Activated CD8-positive, alpha-beta T cell treated with anti-CD3 and anti-CD28 coated beads for 36 hours (primary cell): ENCODE measurements at places on chromosomes 1 and 21.

- no peak for DNase-seq
These were observed 737.2 kb upstream of the CHRM3 start for GRCh38 chr1:238649200-238649599.

DNA sequence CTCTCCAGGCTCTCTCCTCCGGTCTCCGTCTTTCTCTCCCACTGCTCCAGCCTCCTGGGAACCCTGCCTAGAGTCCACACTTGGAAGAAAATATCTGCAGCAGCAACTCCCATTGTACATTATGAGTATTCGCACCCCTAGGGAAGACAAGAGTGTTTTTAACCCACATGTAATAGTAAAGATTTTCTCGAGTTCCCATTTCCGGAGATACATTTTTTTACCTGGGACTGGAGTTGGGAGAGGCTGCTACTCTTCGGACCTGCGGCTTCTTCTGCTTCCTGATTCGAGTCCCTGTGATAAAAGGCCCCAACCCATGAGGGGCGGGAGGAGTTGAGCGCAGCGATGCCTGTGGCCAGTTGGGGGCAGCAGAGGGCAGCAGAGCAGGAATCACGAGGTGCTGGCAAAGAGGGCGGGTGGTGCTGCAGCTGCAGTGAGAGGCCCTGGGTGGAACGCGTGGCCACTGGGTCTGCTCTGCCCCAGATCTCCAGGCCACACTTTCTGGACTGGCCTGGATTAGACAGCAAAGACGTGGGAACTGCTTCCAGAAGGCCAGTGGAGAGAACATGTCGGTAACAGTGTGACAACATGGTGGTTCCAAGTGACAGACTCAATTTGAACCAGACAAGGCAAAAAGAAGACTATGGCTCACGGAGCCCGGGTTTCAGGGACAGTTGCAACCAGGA is 221.0 kb upstream of the CSF3R start:
- DNase-seq = peak; percentile 80

- DNase-seq = no peak
These were observed 7.1 kb downstream of the PIGR start for GRCh38 chr1:206939131-206939530.

GRCh38 chr21:32907521-32907920 is 118.2 kb upstream of the OLIG2 start:
- DNase-seq = no peak

DNA sequence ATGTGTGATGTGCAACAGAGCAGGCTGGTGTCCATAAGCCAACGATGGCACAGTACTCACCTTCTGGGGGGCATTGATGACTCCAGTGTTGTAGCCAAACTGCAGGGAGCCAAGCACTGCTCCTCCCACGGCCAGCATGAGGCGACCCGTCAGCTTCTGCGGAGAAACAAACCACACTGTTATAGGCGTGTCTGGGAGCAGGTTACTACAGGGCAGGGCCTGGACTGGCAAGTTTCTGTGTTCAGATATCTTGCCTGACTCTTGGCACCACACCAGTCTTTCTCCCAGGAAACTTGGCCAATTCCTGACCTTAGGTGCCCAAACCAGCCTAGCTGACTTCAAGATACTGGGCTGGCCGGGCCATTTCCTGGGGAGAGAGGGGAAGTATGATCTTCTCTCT is 15.5 kb downstream of the SLC2A1 start:
- no peak for DNase-seq

- DNase-seq = no peak
These were observed 94.7 kb downstream of the PBX1 start for GRCh38 chr1:164653705-164654104.

- DNase-seq = peak; percentile 20
These were observed 45.7 kb downstream of the WNT9A start for GRCh38 chr1:227901906-227902640.

DNA sequence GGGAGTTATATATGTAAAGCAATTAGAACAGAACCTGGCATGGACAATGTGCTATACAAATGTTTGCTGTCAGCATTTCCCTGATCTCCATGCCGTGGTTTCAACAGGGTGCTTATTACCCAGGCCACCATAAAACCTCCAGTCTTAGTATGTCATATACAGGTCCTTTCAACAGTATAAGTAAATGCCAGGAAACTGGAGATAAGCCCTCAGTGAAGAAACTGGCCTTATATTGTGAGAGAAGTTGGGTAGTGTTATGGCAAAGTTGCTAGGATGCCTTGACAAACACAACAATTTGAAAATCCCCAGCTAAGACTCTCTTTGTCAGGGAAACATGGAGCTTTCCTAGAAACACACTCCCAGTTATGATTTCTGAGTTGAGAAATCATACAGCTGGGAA is 850.2 kb upstream of the ADAMTS5 start:
- no peak for DNase-seq

- no peak for DNase-seq
These were observed 81.5 kb upstream of the MROH9 start for GRCh38 chr1:170853867-170854266.

- no peak for DNase-seq
These were observed 241.4 kb downstream of the NFIA start for GRCh38 chr1:61323681-61324328.

GRCh38 chr1:150981805-150982712 is at the start of gene ANXA9:
Gene ANXA9, plus strand, starts transcription at chr1:150982292. Its CDS starts 814 bp downstream, at chr1:150983106.
- peak; percentile 28 for DNase-seq

GRCh38 chr1:160776178-160776577 is 19.8 kb upstream of the LY9 start:
- DNase-seq = peak; percentile 36

DNA sequence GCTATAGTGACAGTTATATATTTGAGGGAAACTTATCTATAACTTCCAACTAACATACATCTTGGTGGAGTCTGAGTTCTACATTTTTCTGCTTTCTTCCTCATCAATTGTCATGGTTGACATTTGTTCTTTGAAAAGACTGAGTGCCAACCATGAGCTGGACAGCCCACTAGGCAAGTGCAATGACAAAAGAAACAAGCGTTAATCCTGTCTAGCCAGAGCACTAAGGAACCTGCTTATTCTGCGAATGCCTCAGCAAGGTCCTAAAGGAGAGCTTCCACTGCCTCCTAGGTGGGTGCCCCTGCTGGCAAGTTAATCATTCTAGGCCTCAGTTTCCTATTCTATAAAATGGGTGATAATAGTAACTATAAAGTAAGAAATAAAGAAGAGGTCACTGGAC is 44.8 kb downstream of the IRF2BP2 start:
- DNase-seq = no peak

DNA sequence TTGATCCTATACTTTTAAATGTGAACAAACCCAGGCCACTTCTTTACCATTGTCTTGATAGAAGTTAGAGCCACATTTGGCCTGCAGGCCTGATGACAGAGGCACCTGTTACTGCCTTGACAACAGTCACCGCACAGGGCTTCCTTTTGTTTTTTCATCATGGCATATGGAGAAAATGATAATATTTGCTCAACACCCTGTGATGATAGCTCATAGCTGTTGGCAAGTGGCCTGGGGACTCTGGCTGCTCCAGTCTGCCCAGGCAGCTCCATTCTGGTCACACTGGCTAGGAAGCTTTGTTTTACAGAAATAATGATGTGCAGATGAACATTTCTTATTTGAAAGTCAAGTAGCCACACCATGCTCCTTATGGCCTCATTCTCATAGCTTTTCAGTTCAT is 89.6 kb upstream of the GPR88 start:
- no peak for DNase-seq

DNA sequence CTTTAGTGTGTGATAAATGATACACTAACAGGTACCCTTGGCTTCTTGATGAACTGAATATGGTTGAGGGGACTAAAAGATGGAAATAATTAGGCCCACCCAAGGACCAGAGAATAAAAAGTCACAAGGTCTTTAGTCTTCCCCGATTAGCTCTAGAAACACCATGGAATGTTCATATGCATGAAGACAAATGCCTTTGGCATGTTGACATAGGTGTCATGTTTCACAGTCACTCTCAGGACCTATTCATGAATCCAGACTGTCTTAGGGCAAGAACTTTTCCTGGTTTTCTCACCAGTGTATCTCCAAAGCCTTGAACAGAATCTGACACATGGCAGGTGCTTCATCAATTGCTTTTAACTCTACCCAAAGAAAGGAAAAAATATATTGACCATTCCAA is 412.8 kb downstream of the AJAP1 start:
- DNase-seq = no peak

GRCh38 chr1:20353836-20354235 is 63.2 kb downstream of the VWA5B1 start:
- DNase-seq = no peak

DNA sequence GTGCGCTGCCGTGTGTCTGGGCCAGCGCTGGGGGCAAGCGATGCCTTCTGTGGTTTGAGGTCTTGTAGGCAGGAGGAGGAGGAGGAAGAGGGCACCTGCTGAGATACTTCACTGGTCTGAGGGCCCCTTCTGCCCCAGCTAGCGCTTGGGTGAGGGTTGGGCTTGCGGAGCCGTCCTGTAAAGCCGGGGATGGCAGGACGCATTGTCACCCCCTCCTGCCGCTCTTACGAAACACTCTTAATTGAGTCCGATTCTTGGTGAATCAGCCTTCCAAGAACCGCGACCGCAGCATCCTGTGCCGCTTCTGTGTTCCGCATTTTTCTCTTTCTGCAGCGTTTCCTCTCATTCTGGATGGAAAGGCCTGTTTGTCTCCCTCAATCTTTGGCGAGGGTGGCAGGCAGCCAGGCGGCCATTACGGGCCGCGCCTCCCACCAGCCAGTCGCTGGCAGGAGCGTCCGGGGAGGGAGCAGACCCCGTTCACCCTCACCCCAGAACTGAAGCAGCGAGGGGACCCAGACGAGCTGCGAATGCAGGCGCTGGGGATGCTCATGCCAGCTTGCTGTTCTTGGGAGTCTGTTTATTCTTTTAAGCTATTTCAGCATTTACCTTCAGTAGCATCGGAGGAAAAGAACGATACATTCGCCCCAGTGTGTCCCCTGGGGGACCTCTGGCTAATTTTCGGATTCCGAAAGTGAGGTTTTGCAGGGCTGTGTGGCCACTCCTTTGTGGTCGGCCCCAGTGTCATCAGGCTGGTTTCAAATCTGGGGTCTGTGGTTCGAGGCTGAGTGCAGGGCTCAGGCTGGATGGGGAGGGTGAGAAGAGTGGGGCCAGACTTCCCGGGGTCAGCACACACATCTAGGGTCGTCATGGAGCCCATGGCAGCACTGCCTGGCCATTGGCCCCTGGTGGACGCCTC is 62.7 kb downstream of the SKI start:
- peak; percentile 98 for DNase-seq

GRCh38 chr21:45593162-45594022 is 50.1 kb upstream of the PCBP3 start:
- no peak for DNase-seq

- no peak for DNase-seq
These were observed 37.7 kb downstream of the PIK3C2B start for GRCh38 chr1:204456826-204457442.
